ENCODE measurements at places on chromosomes 6 and 20. TPM values are rescaled to one million over a fixed set of nuclear protein-coding genes. Genes with fewer than 3 reads are reported as not detected.

DNA sequence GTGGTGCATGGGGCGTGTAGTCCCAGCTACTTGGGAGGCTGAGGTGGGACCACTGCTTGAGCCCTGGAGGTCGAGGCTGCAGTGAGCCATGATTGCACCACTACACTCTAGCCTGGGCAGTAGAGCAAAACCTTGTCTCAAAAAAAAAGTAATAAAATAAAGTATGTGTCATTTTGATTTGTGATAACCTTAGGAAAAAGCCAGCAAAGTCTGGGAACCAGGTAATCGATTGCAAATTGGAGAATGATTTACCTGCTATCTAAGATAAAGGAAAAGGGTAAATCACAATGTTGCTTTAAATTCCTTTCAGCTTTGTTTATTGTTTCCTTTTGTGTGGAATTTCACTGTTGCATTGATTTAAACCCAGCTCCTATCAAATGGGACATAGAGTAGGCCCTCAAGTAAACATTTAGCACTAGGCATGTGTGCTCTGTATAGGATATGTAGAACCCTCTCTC is 59.0 kb downstream of the SGK1 start:
- no peak for DNase-seq

Gene RPP21
- total RNA-seq, result 50.4 TPM

- no peak for DNase-seq
Measured at GRCh38 chr6:110485491-110485890, 9.1 kb upstream of the SLC22A16 start.

DNA sequence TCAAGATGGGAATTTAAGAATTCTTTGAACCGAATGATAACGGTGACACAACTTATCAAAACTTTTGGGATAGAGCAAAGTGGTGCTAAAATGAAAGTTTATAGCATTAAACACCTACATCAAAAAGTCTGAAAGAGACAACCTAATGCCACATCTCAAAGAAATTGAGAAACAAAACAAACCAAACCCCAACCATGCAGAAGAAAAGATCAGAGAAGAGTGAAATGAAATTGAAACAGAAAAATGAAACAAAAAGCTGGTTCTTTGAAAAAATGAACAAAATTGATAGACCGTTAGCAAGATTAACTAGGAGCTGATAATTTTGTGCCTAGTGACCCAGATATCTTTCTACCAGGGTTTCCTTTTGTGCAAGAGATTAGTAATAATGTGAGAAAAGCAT is 248.0 kb upstream of the EYS start:
- DNase-seq, result no peak

DNA sequence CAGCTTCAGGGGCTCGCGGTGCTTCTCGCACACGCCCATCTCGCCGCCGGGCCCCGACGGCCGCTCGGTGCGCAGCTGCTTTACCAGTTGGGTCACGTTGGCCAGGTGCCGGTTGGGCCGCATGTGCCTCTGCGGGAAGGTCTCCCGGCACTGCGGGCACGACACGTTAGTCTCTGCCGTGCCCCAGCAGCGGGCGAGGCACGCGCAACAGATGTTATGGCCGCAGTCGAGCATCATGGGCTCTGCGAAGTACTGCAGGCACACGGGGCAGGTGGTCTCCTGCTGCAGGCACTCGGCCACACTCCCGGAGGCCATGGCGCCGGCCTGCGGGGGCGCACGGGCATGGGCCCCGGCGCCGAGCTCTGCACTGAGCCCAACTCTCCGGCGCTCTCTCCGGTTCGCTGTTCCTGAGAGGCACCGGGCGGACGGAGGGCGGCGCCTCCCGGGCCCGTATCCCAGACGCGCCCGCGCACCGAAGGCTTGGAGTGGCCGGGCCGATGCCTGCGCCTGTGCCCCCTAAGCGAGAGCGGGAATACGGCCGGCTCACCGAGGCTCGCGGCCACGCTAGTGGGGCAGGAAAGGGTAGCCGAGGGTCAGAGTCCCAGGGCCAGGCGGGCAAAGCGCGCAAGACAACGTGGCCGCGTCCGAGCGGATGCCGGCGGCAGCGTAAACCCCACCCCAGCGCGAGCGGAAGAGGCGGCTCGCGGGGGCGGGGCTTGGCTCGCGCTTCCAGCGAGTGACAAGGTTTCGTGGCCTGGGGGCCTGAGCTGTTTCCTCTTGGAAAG is at the start of gene TRIM27:
Gene TRIM27 (minus strand): TSS at position 668 of the 785 bp plus-strand sequence. CDS start 353 bp downstream, at position 315.
- DNase-seq, result peak; percentile 91

Gene EYS
- not detected for total RNA-seq

Gene SIRPB1
- not detected for total RNA-seq
